ENCODE measurements at places on chromosomes 13 and 19.

DNA sequence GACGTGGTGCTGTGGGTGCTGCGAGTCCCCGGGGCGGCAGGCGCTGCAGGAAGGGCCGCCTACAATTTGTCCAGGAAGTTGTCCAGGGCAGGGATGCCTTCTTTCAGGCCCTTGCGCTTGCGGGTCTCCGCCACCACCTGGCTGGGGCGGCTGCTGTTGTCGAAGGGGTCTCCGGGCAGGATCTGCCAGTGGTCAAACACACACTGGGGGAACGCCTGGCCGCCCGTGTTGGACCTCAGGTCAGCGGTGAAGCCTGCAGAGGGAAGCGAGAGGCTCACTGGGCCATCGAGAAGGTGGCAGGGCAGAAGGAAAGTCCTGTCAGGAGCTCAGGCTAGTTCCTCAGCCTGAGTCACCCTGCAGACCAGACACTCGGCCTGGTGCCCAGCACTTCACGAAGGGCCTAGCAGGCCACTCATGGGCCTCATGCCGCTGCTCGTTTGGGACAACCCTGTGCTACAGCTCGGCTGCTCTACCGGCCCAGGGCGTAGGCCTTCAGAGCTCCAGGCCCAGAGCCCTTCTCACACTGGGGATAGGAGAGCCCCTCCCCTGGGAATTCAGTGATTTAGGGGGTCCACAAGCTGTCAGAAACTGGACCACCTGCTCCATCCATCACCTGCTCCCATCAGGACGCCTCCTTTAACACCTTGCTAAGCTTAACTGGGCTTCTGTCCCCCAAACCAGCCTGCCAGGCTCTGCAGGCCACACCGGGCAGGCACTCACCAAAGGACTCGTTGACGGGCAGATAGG lies 5.8 kb upstream of the DAPK3 start:
- DNase-seq: peak; percentile 1

DNA sequence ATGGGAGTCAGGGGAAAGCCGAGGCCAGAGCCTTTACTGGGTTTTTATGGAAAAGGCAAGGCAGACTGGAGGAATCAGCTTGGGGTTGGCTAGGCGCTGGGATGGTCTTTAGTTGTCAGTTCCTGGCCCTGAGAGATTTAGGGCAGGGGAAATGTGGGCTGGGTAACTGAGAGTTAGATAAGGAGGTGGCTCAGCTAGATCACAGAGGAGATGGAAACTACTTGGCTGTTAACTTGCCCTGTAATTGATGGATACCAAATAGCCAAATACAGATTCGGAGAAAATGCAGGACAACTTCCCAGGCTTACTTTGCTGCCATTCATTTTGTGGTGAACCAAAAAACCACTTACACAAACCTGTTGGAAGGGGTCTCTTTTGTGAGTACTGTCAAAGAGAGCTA lies 54.0 kb downstream of the LRCH1 start:
- no peak for DNase-seq

GRCh38 chr19:44972802-44973201 lies 17.6 kb downstream of the CLPTM1 start:
- DNase-seq: no peak

DNA sequence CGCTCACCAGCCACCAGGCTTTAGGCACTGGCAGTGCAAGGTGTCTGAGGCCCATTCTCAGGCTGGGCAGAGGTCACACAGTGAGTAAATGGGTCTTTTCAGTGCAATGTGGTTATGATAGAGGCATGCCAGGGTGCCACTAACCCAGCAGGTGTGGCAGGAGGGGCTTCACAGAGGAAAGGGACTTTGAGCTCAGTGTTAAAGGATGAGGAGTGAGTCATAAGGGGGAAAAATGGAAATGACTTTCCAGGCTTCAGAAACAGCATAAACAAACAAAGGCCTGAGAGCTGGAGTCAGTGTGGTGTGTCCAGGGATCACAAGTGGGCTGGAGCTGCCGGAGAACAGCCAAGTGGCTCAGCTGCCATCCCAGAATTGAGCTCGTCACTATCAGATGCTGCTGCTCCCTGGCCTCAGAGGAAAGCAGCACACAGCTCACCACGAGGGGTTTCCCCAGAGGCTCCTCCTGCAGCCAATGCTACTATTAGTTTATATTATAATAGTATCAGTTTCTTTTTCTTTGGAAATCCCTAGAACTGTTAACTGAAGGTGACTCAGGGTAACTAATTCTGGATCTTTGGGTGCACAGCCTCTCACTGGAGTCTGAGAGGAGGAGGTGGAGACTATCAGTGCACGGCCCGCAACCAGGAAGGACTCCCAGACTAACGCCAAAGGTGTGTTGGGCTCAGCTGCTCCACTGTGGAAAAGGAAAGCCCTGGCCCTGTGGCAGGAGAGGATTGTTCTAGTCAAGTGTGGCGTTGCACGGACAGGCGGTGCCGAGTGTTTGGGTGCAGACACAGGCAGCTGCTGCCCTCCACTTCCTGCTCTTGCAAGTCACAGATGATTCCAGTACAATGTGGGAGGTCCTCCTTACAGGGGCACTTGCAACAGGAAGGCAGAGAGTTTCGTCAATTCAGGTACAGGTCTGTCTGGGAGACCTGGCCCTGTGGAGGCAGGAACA lies 39.5 kb downstream of the DHRS12 start:
- peak; percentile 11 for DNase-seq

DNA sequence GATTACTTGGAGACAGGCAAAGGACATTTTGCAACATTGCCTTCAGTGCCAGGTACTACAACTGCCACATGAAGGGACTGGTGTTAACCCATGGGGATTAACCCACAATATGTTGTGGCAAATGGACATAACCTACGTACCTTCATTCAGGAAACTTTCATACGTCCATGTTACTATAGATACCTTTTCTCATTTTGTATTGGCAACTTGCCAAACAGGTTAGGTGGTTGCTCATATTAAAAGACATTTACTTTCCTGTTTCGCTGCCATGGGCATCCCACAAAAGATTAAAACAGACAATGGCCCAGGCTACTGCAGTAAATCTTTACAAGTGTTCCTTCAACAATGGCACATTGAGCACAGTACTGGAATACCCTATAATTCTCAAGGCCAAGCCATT lies 925.3 kb downstream of the SLITRK6 start:
- DNase-seq: no peak

DNA sequence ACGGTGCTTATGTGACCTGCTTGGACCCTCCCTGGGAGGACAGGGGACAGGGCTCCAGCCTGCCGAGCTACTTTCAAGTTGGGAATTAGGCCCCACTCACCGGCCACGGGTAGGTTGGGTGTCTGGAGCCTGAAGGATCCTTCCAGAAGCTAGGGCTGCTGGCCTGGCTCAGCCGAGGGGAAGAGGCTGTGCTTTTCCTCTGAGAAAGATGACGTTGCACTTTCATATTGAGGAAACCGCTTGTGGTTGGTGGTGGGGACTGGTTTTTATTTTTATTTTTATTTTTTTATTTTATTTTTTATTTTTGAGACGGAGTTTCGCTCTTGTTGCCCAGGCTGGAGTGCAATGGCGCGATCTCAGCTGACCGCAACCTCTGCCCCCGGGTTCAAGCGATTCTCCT lies at the start of gene TMEM150B:
TSS of gene TMEM150B (minus strand) at position 170 of the 400 bp plus-strand sequence. CDS start 4,305 bp downstream, outside the sequence.
- no peak for DNase-seq

GRCh38 chr19:32896516-32897214 lies 27.1 kb upstream of the SLC7A9 start:
- DNase-seq: no peak

GRCh38 chr13:97757807-97758206 lies 195.7 kb upstream of the IPO5 start:
- DNase-seq: no peak

GRCh38 chr13:110426735-110427134 lies 119.7 kb downstream of the COL4A2 start:
- no peak for DNase-seq

DNA sequence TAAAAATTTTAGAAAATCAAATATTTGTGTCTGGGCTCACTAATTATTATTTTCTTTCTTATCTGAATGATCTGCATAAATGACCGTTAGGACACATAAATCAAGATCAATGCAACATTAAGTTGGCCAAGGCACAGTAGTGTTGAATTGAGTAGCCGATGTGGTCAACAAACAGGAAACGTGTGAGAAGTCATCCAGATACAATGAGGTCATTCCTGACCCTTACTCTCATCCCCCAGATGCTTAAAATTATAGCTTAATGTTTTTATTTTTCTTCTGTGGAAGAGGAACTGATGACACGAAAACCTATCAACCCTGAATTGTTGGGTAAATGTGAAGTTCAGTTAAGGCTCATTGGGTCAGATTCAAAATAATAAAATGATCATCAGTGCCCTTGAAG lies 222.9 kb downstream of the RFC3 start:
- no peak for DNase-seq

DNA sequence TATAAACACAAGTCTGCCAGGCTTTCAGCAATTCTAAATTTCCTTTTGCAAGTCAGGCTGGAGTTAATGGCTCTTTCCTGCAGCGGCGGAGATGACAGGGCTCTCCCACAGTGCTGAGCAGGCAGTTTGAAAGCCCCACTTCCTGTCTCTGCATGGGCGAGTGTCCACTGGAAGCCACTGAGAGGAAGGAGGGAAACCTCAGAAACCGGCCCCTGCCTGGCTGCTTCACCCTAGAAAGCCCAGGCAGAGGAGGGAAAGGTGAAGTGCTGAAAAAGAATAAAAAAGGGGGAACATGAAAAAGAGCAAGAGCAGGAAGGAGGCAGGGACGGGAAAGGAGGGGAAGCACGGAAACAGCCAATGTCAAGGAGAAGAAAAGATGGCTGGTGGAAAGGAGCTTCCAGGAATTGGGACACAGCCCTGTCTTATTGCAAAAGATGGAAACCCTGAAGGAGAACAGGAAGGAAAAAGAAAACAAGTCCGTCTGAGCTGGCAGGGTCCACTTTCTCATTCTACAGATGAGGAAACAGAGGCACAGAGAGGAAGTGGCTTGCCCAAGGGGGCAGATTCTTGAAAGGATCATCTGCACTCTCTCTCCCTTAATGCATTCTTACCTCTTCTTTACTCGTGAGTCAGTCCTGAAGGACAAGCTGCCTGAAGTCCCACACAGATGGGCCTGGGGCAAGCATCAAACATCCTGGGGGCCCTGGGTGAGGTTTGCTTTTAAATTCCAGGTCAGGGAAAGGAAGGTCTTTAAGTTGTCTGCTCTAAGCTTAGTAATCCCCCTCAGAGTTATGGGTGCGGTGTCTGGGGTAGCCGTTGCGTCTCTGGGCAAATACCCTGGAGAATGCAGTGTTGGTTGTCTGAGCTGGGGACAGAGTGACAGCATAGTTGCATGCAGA lies 38.8 kb upstream of the ALOX5AP start:
- DNase-seq: no peak

GRCh38 chr19:5984600-5984999 lies 6.7 kb upstream of the RANBP3 start:
- no peak for DNase-seq

- no peak for DNase-seq
These were observed 1.9 kb downstream of the CDK8 start for GRCh38 chr13:26255691-26256277.

GRCh38 chr13:79658333-79658975 lies 177.5 kb downstream of the NDFIP2 start:
- no peak for DNase-seq

DNA sequence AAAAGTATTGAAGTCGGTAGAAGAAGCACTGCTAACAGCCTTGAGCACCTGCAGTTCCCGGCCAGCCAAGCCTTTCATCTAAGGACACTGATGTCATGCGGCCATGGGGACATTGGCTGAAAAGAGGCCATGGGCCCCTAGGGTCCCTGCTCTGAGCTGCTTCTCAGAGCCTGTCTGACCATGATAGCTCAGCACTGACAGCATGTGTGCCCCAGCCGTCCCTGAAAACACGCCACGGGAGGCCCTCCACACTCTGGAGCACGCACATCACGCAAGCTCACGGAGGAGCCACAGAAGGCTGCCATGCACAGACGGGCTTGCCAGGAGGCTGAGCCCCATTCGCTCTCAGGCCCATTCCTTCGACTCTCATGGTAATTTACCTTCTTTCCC lies 51.8 kb downstream of the MLLT1 start:
- DNase-seq: no peak

DNA sequence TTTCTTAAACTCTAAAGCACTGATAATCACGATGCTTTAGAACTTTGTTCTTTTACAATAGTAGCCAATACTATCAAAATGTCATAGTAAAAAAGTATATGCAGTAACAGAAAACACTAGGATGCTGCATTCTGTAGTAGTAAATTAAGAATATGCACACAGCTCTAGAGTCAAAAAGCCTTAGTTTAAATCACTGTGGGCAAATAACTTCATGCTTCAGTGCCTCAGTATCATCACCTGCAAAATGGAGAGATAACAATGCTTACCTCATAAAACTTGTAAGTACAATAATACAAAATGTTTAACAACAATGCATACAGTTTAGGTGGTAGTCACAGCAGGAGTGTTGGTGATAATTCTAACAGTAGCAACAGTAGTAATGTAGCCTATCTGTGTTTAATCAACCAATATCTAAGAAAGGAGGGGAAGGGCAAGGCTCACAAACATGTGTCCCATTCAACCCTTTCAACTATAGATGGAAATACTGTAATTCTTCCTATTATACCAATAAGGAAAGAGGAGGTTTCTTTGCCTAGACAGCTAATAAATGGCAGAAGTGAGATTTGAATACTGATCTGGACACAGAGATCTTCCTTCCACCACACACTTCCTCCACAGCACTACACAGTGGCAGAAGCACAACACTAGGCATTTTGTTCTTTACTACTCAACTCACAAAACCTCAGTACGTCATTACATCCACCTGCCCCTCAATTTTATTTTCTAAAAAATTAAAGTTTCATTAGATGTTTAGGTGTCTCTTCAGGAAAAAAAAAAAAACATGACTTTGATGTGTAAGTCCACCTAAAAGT lies 4.6 kb downstream of the RBM26 start:
- no peak for DNase-seq

- DNase-seq: no peak
These were observed 204.7 kb downstream of the SHISA2 start for GRCh38 chr13:25847145-25847544.

DNA sequence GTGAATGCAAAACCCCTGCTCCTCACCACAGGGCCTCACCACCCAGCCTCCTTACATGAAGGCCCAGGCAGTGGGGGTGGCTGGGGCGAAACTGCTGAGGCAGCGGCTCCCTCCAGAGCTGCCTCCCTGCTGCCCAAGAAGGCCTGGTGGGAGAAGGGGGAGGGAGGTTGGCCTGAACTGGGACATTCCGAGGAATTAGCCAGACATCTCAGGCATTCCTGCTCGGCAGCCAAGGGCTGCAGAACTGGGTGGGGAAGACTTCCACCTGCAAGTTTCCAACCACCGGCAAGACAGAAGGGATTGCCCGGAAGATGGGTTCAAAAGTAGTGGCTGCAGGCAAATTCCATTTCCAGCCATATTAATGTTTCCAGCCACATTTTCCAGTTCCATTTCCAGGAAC lies 2.3 kb upstream of the PSPN start:
- no peak for DNase-seq

DNA sequence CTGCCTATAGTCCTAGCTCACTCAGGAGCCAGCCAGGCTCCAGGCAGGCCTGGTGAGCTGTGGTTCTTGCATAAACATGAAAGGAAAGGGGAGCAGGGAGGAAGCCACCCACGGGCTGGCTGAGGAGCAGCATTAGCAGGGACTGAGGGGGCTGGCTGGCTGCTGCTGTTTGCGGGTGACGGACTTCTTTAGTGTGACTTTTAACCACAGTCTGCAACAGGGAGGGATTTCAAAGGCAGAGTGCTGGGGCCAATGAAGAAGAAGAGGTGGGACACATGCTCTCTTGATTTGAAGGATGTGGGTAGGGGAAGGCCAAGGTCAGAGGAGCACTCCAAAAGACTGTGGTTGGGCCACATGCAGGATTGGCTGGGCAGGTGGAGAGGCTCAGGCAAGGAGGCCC lies 223.0 kb downstream of the DNAJC15 start:
- DNase-seq: no peak

GRCh38 chr13:74576420-74576819 lies 442.2 kb upstream of the KLF12 start:
- DNase-seq: no peak
